ENCODE measurements at places on chromosomes 12 and 14.

- no peak for DNase-seq
Measured at GRCh38 chr12:82357845-82358199, 365 bp downstream of the CCDC59 start.

DNA sequence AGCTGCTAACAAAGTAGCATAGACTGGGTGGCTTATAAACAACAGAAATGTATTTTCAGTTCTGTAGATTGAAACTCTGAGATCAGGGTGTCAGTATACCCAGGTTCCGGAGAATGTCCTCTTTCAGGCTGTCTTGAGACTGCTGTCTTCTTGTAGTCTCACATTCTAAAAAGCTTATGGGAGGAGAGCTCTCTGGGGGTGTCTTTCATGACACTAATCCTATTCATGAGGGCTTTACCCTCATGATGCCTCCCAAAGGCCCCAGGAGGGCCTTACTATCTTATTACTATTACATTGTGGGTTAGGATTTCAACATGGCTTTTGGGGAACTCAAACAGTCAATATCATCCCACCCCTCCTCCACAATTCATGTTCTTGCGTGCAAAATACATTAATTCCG is 94.3 kb downstream of the AEBP2 start:
- no peak for DNase-seq

- no peak for DNase-seq
Measured at GRCh38 chr12:94025756-94026155, 122.6 kb upstream of the PLXNC1 start.

DNA sequence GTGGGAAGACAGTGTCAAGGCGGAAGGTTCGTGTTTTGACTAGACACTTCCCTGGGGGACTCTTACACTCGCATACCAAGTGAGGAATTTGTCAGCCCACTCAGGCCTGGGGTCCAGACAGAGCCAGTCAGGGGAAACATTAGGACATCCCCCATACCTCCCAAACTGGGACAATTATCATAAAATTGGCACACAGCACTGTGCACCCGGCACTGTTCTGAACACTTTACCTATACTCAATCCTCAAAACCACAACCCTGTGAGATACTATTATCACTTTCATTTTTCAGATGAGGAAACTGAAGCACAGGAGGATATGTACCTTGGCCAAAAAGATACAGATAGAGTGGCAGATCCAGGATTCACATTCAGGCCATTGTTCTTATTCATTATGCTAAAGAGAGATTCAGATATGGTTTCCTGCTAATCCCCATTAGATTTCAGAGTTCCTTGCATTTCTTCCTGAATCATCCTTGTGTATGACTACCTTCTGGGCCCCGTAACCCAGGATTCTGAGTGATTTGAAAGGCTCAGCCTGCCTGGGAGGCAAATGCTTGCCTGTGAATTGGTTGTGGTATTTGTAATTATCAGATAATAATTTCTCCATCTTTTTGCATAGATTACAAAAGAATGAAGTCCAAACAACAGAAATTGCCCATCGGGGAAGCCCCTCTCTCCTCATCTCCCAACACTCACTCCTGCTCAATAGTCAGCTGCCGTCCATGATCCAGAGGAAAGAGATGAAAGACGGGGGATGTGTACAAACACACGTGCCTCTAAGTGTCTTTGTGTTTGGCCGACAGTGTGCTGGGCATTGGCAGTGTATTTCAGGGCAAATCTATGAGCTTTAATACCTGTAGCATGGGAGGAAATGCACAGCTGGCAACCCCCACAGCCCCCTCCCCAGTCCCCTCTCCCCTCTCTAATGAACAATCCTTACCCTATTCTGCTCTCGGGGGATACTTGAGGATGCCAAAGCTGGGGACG is 4.6 kb downstream of the TAC3 start:
- DNase-seq = no peak

- no peak for DNase-seq
Measured at GRCh38 chr12:109241936-109242335, 67.1 kb downstream of the FOXN4 start.

DNA sequence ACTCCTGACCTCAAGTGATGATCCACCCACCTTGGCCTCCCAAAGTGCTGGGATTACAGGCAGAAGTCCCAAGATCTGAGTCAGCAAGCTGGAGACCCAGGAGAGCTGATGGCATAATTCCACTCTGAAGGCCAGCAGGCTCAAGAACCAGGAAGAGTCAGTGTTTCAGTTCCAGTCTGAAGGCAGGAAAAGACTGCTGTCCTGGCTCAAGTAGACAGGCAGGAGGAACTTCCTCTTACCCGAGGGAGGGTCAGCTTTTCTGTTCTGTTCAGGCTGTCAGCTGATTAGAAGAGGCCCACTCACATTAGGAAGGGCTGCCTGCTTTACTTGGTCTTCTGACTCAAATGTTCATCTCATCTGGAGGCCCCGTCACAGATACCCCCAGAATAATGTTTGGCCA is 206.0 kb upstream of the MYL2 start:
- DNase-seq = no peak

DNA sequence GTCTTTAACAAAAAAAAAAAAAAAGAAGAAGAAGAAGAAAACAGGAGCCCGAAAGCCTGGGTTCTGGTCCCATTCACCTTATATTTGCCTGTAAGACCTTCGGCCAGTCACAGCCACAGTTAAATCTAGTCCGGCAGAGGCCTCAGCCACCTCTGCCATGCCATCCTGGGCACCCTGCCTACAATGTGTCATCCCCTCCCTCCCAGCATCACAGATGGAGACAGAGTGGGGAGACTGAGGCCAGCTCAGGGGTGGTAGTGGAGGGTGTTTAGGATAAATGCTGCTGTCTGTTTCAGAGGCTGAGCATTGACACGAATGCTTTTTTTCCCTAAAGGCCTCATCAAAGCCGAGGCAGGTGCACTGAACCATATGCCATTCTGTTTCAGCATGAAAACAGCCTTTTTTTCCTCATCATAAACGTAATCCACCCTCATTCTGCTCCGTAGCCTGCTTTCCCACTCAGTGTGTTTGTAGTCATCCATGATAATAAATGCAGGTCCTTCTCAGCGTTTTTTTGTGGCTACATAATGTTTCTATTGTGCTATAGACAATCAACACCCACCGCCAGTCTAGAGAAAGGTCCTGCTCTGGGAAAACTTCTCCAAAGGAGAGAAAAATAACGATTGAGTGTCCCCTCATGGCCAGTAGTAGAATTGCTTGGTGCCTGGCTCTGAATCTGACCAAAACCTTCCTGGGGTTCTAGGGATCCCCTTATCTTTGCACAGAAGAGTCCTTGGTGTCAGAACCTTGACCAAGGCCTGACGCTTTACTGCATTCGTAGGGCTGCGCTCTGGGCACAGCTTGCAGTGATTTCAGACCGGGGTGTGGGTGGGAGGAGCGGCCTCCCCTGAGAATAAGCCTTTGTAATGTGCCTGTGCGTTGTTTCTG is 41.1 kb upstream of the TSPAN9 start:
- DNase-seq = no peak

DNA sequence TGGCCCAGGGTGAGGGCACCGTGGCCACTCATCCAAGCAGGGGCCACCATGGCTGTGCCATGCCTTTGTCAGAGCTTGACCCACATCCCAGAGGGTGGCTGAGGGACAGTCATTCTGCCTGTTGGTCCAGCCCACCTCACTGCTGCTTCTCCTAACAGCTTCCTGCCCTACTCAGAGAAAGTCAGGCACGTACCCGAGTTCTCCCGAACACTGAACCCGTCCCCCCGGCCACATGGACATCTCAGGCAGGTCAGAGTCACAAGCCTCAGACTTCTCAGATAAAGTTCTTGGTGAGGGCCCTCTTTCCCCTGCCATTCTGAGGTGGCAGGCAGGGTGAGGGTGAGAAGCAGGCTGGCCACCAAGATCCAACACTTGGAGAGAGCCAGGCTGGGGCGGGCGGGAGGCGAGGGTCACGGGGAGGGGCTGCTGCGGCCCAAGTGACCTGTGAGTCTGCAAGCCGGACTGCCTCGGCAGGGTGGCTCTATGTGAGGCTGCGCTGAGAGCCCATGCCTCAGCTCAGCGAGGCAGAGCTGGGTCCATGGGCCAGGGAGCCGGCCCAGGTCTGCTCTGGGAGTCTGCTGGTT is 317.8 kb downstream of the TMEM121 start:
- DNase-seq = no peak

DNA sequence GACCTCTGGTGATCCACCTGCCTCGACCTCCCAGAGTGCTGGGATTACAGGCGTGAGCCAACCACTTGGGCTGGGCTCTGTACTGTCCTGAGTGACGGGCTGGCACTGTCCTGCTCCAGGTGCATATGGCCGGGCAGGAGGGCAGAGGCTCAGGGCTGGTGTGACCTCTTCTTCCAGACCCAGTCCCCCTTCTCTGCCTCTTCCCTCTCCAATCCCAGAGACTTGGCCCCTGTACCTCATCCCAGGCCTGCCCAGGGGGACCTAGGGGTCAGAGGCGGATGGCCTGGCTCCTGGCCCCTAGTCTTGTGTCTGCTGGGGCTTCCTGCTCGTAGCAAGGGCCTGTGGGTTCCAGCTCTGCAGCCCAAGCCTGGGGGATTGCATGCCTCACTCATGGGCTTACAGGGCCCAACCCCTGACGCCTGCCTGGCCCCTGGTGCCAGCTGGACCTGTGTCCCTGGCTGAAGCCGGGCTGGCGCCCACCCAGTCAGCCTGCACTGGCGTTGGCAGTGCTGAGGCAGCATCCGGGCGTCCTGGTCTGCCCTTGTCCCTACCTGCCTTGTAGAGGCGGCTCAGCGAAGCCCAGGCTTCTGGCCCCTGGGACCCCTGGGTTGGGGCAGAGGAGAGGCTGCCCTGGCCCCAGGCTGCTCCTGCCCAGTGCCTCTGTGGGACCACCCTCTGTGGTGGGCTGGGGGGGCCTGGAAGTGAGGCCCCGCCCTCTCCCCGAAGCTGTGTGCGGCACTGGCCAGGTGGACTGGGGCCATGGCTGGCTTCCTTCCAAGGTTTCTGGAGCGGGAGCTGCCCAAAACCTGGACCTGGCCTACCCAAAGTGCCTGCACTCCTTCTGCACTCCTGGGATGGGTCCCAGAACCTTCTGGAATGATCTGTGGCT is 4.3 kb downstream of the TEDC1 start:
- DNase-seq = no peak

- no peak for DNase-seq
Measured at GRCh38 chr12:2297658-2298057, 244.9 kb downstream of the CACNA1C start.

GRCh38 chr12:123705935-123706334 is 6.2 kb upstream of the ATP6V0A2 start:
- no peak for DNase-seq

DNA sequence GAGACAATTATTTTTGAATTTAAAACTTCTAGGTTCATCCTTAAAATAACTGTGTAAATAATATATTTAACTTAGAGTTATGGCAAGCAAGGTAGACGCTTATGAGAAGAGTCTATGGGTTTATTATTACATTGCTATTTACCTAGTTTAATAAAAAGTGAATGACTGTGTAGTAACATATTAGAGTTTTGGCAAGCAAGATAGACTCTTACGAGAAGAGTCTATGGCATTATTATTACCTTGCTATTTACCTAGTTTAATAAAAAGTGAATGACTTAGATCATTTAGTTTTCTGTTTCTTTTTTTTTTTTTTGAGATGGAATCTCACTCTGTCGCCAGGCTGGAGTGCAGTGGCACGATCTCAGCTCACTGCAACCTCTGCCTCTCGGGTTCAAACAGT is 3.8 kb downstream of the RNF34 start:
- DNase-seq = no peak

DNA sequence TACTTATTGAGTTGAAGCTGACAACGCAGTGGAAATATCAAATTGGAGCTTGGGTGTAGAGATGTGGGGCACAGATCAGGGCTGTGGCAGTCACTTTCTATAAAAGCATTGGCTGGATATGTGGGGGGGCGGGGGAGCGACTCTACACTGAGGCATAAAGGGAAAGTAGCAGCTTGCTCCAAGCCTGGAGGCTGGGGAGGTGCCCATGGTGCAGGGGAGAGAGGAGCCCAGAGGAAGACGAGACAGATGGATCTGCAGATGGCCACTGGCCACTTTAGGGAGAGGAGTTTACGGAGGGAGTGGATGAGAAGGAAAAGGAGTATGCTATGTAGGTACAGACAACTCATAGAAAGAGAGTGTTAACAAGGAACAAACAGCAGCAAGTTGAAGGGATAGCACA is 13.5 kb upstream of the NGB start:
- DNase-seq = no peak

DNA sequence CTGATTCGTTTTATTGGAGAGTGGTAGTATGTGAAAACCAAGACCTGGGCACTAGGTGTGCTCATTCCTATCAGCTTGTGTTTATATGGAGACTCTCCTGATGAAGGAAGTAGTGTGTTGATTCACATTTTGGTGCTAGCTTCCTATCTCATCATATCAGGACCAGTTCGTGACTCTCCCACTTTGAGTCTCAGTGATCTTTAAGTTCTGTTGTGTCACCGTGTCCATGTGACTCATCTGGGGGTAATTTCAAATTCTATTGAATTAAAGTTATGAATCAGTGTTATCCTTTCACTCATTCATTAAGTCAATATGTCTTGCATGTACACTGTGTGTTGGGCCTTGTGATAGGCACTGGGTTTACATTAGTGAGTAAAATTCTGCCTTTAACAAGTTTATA is 180.2 kb downstream of the CACNA1C start:
- DNase-seq = no peak

GRCh38 chr14:50656776-50657175 is 11.3 kb downstream of the SAV1 start:
- DNase-seq = no peak

GRCh38 chr12:103665971-103666370 is 78.9 kb downstream of the STAB2 start:
- DNase-seq = no peak

DNA sequence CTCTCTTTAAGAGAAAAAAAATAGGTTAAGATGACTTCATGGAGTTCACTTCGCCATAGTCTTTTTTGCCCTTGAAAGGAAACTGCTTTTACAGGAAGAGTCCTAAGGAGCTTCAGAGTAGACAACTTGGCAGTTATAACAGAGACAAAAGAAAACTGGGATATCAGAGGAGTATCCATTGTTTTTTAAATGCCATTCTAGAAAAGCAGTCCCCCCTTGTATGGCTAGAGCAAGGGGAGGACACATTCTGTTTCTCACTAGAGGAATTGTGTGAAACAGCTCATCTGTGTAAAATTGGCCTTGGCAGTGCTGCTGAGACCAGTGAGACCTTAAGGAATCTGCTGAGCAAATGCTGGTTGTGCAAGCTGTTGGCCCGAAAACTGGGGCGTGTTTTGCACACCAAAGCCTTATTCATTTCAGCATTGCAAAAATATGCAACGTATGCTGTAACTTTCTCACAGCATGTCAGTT is 128.0 kb downstream of the GPR135 start:
- no peak for DNase-seq

GRCh38 chr12:106248312-106248845 is 559 bp upstream of the CKAP4 start:
- no peak for DNase-seq

Measured in activated T-helper 1 cell treated with anti-CD3 and anti-CD28 coated beads, Interleukin-2, amount 50 U/mL, for 16 hours (primary cell).